ENCODE measurements at places on chromosomes 4 and X. TPM values are rescaled to one million over a fixed set of nuclear protein-coding genes. Genes with fewer than 3 reads are reported as not detected.

The SHROOM2 gene
- 21.9 TPM for total RNA-seq

The TRIM61 gene
- 1.6 TPM for total RNA-seq

The RNF128 gene
- total RNA-seq: 1.3 TPM

The DGAT2L6 gene
- total RNA-seq: not detected

The UGT2B10 gene
- total RNA-seq: not detected

The CORIN gene
- total RNA-seq: 0.31 TPM

The CCDC158 gene
- total RNA-seq: 6.9 TPM

The MAGEB17 gene
- not detected for total RNA-seq

The LPAR4 gene
- total RNA-seq: 3.8 TPM

The SPRY1 gene
- 14.4 TPM for total RNA-seq

The PCSK1N gene
- 63.5 TPM for total RNA-seq

The PPP1R2C gene
- not detected for total RNA-seq

The TTC29 gene
- 0.63 TPM for total RNA-seq

The CCNG2 gene
- 114 TPM for total RNA-seq

The PDCL2 gene
- total RNA-seq: not detected

The ARAP2 gene
- total RNA-seq: 101 TPM

The NOCT gene
- 22.2 TPM for total RNA-seq

The AR gene
- 0.94 TPM for total RNA-seq

The BMP3 gene
- total RNA-seq: 7.2 TPM

The SMR3B gene
- not detected for total RNA-seq

The EMCN gene
- total RNA-seq: 2.2 TPM

Measured in parietal lobe (tissue), 2 donors.